ENCODE measurements at places on chromosomes 7 and 10.

DNA sequence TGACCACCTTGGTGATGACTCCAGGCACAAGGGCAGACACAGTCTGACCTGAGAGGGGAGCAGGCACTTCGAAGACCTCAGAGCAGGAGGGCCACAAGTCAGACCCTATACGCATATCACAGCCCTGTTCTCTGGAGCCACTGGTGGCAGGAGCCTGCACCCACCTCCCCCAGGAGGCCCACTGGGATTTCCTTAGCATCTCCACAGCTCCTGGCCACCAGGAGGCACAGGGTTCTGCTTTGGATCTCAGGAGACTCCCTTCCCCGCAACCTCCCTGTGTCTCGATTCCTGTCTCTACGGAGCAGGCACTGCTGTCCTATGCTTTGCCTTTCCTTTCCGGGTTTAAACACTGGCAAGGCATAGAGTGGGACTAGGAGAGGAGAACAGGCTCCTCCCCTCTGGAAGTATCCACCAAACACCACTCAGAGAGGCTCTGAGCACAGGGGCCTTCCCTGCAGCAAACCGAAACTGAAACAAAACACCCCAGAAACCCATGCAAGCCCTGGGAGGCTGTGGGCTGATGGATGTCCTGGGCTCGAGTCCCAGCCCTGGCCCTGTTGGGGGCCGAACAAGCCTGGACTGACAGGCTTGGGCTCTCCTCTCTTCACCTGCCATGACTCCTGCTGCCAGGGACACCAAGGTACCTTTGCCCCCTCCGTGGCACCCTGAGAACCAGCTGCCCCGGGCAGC lies 166.3 kb downstream of the NEURL1 start:
- peak; percentile 76 for DNase-seq

DNA sequence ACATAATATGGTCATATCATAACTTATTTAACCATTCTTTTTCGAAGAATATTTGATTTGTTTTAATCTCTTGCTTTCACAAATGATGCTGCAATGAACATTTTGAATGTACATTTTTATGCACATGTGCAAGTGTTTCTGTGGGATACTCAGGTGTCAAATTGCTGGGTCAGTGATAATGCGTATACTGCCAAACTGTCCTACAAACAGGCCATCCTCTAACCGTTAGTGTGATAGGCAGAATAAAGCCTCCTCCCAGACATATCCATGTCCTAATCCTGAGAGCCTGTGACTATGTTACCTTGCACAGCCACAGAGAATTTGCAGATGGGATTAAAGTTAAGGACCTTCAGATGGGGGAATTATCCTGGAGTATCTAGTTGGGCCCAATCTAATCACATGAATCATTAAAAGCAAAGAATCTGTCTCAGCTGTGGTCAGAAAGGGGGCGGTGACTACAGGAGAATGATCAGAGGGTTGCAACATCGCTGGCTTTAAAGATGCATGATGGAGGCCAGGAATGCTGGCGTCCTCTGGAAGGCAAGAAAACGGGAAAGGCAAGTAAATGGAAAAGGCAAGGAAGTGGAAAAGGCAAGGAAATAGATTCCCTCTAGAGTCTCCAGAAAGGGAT lies 46.7 kb downstream of the FZD1 start:
- DNase-seq: no peak

- no peak for DNase-seq
These were observed 24.7 kb upstream of the AMZ1 start for GRCh38 chr7:2663121-2663886.

DNA sequence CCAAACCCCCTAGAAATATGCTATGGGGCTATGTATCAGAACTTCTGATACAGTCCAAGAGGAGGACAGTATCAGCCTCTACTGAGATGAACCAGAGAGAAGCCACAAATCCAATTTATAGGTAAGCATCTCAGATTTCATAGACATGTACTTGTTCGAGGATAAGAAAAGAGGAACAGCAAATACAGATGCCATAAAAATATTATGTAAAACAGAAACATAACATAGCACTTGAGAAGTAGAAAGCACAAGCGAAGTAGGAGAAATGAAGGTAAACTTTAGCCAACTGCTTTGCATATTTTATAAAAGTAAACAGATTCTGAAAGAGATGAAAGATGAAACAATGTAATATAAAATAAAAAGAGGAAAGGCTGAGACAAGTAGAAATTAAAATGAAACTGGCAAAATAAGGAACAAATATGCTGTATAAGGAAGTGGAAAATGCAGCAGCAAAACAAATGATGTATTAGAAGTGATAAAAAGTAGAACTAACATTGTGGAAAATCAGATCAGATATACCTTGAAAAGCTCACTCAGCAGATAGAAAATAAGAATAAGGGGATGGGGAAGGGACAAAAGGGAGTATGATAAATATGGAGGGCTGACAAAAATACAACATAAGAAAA lies 135.1 kb downstream of the SKAP2 start:
- DNase-seq: peak; percentile 29

- no peak for DNase-seq
These were observed 180.6 kb downstream of the ARL4A start for GRCh38 chr7:12868027-12868426.

- DNase-seq: no peak
These were observed 74.1 kb downstream of the CRPPA start for GRCh38 chr7:16347066-16347826.

- no peak for DNase-seq
These were observed 1.3 kb downstream of the CNNM1 start for GRCh38 chr10:99330347-99330924.

DNA sequence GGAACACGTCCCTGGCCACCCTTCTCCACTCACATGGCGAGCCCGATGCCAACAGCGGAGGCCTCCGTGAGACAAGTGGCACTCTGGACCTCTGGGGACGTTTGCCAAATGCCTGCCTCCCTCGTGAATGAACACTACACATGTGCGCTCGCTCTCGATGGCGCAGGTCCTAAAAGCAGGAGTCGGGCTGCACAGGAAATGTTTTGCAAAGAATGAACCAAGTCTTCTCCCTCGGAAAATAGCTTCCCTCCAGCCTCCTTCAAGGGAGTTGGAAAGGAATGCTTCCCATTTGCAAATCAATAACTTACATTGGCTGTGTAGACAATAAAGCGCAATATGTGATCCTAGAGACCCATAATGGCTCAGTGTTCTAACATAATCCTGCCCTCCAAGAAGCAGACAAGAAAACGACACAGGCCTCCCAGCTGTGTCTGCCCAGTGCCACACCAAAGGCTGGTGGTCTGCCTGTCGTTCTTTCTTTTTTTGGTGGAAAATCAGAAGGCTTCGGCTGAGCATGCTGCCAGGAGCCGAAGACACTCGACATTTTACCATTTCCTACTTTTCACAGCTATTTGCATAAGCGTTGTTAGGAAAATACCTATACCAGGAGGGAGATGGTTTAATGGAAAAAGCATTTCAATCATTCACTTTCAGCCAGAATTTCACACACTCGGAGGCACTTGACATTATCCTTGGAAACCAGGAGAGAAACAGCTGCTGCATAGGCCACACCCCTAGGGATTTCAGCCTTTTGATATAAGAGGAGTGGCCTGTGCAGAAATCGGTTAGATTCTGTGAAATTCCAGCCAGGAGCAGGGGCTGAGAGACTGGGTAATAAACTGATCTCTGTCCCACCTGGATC lies 38.4 kb downstream of the ATXN7L1 start:
- DNase-seq: no peak

DNA sequence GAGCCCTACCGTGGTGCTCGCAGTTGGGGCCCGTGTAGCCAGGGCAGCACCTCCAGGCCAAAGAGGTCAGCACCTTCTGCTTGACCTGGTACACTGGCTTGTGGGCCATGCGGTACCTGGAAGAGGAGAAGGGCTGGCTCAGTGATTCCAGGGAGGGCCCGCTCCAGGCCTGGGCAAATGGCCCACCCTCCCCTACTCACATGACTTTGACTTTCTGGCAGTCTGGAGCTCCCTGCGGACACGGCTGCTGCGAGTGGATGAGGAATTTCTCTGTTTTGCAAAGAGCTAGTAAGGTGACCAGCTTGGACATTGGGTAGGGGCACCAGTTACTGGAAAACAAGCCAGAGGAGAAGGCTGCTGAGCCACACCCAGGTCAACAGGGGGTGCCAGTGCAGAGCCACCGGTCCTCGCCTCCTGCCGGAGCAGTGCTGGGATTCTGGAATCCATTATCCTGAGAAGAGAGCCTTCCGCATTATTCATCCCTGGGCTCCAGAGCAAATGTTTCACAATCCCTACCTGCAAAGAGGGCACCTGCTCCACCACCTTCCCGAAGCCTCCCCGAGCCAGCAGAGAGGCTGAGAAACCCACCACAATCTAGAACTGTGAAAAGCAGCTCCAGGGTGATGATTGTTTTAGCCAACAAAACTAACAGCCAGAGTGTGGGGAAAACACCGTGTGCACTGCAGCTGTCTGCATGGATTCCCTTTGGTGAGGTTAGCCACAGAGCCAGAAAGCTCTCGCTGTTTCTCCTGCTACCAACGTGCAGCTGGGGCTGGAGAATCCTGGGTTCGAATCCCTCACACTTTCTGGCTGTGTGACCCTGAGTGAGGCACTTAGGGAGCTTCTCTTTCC lies 11.8 kb downstream of the MMRN2 start:
- no peak for DNase-seq
